ENCODE measurements at places on chromosomes 5 and 9.

- no peak for DNase-seq
Measured at GRCh38 chr9:114312513-114312875, 10.4 kb upstream of the ORM1 start.

DNA sequence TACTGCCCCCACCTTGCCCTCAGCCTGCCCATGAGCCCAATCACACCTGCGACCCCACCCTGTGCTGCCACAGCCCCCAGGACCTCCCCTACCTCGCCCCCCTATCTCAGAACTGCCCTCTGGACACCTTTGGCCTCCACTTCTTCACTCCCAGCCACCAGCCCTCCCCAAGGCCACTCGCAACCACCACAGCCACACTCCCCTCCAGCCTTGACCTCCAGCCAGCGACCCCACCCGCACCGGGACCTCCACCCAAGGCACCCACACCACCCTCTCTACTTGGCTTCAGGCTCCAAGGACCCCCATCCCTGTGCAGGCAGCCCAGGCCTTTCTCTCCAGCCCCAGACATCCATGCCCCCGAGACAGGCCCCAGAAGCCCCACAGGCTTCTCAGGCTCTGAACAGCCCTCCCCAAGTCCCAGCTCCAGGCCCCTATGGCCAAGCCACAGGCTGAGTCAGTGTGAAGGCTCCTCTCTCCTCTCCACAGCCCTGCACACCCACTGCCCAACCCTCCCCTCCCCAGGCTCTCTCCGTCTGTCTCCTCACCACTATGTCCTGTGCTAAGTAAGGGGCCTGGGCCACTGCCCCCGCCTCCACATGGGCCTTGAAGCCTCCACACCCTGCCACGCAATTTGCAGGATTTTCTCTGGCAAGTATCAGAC is 2.0 kb downstream of the AK1 start:
- no peak for DNase-seq

DNA sequence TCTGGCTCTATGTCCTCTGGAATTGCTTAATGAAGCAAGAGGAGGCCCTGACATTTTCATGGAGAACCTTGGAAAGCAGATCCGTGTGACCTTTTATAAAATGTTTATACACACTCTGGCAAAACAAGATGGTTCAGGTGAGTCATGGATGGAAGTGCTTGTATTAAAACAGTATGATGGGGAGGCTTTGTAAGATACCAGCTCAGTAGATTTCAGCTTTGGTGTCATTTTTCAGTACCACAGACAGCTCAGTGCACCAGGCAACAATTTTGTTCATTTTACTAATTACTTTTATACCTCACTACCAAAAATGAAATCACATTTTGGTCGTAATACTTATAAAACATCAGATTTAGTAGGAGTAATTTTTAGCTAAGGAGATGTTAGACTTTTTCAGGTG is 5.2 kb downstream of the KCNN2 start:
- DNase-seq: peak; percentile 4

- no peak for DNase-seq
Measured at GRCh38 chr5:2206293-2207108, 323.8 kb upstream of the IRX4 start.

- no peak for DNase-seq
Measured at GRCh38 chr5:74539986-74540385, 100.5 kb downstream of the ENC1 start.

DNA sequence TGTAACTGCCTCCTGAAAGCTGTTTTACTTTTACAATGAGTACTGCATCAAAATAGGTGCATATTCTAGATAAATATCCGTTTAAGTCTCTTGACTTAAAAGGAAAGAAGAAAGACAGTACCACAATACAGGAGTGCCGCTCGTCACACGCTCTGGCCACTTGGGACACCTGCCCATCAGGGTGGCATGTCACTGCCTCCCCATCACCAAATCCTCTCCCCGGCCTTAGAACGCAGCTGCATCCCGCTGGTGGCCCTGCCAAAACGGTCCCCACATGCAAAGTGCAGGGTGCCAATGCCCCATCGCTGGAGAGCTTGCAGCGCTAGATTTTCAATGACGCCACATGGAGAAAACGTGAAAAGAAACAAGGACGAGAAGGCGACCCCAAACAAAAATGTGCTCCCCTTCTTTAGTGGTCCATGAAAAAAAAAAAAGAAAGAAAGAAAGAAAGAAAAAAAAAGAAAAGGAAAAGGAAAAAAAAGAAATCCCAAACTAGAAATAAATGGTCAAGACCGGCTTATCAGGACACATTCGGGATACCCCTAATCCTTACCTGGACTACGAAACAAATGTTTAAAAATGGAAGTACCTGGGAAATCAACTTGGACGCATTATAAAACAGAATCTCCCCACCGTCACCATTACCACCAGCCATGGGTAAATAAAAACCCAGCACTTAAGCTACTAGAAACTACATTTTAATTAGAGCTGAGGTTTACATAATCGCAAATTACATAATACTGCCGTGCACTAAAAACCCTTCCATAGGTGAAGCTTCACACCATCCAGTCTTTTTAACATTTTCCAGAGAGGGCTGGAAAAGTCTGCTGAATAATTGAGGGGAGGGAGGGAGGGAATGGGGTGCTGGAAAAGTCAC is 1.0 kb downstream of the ANKH start:
- DNase-seq: no peak

GRCh38 chr5:14185326-14186058 is 42.4 kb downstream of the TRIO start:
- DNase-seq: peak; percentile 73

- DNase-seq: peak; percentile 52
Measured at GRCh38 chr5:142743592-142744441, 26.4 kb upstream of the ARHGAP26 start.

DNA sequence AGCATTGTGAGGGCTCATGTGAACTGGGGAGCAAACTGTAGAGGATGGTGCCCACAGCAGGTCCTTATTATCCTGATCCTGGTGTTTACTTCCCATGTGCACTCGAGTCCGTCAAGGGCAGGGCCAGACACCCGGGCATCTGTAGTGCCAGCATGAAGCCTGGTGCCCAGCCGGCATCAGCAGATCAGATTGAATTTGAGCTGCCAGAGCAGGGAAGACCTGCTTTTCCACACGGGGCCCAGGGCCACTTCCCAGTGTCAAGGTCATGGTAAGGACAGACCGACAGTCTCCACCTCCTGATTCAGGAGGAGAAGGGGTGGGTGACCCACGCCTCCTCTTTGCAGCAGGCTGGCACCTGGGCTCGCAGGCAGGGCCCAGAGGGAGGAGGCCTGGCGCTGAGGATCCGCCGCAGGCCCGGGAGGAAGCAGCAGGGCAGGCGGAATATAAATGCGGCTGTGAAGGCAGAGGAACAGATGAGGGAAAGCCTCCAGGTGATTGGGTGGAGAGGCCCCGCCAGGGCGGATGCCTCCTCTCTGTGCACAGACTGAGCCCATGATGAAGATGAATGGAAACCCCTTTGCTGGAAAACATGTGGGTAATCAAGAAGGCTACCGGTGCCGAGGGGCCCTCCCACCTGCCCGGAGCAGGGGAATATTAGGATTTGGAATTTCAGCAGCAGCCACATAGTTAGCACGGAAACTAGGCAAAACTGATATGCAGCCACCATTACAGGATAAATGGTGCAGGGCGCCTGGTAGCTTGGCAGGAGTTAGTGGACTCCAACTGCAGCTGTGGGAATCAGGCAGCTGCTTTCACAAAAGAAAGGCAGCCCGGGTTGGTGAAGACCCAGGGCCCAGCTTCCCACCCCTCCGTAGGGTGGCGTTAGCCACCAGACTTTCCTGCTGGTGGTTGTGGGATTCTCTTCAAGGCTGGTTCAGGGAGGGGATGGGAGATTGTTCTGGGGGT is 114.9 kb downstream of the GAPVD1 start:
- no peak for DNase-seq

DNA sequence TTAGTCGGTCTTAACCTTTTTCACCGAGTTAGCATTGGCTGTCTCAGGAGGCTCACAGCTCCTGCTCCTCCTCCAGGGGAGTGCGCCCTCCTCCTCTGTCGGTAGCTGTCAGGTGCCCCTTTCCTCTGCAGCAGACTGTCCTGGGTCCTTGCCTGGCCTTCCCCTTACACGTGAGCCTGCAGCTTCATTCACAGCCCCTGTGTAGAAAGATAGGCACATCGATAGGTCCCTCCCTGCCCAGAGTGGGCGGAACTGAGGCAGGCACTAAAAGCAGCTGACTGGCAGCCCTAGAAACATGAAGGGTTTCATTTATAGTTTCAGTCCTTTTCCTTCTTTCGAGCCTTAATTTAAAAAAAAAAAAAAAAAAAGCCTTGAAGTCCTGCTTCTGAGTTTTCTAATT is 17.2 kb downstream of the TENT4A start:
- DNase-seq: no peak

- DNase-seq: no peak
Measured at GRCh38 chr9:135223831-135224230, 136.4 kb downstream of the OLFM1 start.

GRCh38 chr5:1040571-1040970 is 32.0 kb downstream of the NKD2 start:
- DNase-seq: no peak

GRCh38 chr5:63500242-63500641 is 462.0 kb downstream of the HTR1A start:
- no peak for DNase-seq

DNA sequence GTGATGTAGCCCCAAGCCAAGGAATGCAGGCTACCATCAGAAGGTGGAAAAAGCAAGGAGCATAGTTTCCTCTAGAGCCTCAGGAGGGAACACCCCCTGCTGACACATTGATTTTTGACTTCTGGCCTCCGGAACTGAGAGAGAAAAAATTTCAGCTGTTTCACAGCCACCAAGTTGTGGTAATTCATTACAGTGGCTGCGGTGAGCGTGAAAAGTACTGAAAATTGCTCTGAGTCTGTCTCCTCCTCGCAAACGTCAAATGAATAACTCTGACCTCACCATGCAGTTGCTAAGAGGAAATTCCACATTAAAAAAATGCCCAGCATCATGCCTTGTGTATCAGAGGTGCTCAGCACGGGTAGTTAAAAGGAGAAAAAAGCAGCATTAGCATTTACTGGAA is 277.9 kb upstream of the MSX2 start:
- no peak for DNase-seq

GRCh38 chr5:129830288-129830687 is 74.0 kb upstream of the CHSY3 start:
- no peak for DNase-seq

DNA sequence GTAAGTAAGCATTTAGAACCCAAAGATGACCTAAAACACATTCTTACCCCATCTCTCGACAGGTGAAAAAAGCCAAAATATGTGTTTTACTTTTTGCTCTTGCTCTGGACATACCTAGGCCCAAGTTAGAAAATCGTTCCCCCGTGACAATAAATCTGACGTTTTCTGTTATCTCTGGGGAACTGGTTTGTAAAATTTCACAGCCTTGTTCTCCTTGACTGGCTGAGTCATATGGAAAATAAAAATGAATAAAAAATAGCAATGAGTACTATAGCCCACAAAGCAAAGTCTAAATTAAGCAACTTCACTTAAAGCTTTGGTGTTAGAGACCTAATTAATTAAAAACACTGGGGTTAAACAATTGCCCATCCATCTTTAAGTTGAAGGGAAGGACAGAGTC is 286.9 kb upstream of the CLINT1 start:
- no peak for DNase-seq

- no peak for DNase-seq
Measured at GRCh38 chr5:103942587-103943186, 380.1 kb upstream of the NUDT12 start.

DNA sequence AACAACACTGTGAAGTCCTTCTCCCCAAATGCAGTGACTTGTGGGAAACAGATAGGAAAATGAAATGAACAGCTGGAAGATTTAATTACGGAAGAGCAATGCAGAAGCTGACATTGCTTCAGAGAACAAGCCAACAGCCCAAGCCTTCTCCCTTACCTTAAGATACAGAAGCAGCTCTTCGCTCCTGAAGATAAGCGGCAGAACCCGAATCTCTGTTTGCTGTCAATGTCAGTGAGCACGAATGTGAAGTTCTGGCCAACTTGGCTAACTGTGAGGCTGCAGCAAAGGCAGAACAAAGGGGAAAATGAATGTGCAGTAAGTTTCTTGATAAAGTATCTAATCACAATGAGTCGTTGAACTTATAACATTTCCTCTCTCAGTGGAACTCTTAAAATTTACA is 172.4 kb downstream of the DENND1A start:
- DNase-seq: no peak

DNA sequence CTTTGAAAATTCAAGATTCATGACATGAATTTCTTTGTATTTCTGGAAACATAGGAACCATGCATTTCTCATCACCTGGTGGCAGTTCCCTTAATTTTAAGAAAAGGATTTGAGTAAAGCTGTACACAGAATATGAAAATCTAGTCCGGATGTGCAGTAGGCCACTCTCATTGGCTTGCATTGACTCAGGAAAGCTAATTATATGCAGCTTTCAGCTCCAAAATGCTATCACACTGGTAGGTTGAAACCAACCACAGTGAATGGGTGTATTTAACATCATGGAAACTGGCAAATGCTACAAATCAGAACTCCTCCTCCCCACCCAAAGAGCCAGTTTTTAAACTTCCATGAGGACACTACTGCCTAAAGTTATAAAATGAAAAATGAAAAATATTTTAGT is 161.6 kb upstream of the FBXL17 start:
- DNase-seq: no peak

DNA sequence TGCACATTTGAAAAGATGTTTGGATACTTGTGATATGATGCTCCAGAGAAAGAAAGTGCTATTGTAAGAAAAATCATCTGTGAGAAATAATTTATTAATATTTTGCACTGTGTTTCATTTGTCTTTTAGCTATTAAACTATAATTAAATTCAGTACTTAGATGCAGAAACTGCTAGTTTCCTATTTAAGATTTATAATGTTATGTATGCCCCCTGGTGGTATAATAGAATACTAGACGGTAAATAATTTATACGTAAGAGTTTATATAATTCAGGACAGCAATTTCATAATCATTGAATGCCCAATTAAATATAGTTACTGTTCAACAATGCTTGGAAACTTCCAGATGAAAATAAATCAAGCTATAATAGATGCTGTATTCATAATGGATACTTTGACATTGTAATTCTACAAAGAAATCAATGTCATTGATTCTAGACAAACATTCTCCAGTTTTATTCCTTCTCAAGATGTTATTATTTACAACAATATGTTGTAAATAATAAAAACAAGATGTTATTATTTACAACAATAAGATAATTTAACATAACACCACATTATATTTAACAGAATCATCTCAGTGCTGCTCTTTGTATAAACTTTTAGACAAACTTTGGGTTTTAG is 101.0 kb downstream of the TMEM232 start:
- peak; percentile 58 for DNase-seq

GRCh38 chr5:130282049-130282448 is 377.8 kb downstream of the CHSY3 start:
- peak; percentile 75 for DNase-seq

- DNase-seq: no peak
Measured at GRCh38 chr9:15720861-15721260, 168.0 kb downstream of the CCDC171 start.

- DNase-seq: no peak
Measured at GRCh38 chr5:43543434-43543833, 13.4 kb downstream of the PAIP1 start.

- DNase-seq: no peak
Measured at GRCh38 chr5:16695779-16696178, 79.0 kb upstream of the RETREG1 start.

- DNase-seq: peak; percentile 23
Measured at GRCh38 chr5:141969783-141970771, 1.2 kb downstream of the RNF14 start.

GRCh38 chr5:157459715-157460599 is at the start of gene NIPAL4:
Gene NIPAL4, plus strand, starts transcription at chr5:157460213. Its CDS starts 108 bp downstream, at chr5:157460321.
- no peak for DNase-seq
